ENCODE measurements at places on chromosomes 6 and 20.

DNA sequence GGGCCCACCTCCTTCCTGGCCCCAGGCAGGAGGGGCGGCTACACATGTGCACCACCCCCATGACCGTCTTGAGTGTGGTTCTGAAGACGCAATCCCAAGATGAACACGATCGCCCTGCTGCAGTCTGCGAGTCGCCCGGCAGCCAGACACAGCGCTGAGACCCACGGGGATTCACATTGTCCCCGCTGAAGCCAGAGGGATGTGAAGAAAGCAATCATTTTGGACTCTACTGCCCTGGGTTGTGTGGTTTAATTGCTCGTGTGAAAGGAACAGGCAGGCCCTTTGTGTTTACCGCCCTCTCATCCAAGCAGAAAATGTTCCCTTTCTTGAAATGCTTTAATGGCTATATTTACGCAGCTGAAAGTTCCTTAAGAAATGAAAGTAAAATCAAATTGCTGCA is 279.5 kb downstream of the TAF4 start:
- DNase-seq = no peak

DNA sequence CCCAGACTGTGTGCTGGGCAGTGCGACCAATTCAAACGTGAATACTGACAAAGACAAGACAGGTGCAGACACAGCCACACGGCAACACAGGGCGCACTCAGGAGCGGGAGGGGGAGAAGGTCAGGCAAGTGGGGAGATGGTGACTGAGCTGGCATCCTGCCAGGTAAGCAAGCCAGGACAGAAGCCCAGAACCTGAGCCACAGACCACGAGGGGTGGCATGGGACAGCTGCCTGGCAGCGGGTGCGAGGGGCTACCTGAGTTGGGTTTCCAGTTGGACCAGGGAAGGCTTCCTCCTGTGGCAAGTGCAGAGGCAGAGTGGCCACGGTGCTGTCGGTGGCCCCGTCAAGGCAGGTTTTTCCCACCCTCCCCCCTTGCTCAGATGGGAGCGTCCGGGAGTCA is 215.2 kb upstream of the ARID1B start:
- no peak for DNase-seq

GRCh38 chr6:169709293-169709692 is 7.4 kb downstream of the C6orf120 start:
- DNase-seq = no peak

GRCh38 chr6:6348256-6348655 is 27.8 kb upstream of the F13A1 start:
- DNase-seq = no peak

DNA sequence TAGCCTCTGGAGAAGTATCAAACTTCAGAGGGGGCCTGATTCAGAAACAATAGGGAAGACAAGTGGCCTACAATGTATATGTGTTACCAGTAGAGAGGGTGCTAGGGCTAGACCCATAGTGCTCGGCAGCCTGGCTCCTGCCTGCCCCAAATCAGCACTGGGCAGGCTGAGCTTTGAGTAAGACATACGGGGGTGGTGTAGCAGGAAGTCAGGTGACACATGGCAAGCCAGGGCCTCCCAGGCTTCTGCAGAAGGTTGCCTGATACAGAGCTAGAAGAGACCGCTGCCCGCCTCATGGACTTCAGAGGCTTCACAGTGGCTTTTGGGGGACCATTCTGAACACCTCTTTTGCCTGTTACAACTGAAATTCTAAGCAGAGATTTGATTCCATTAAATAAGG is 43.4 kb downstream of the RALY start:
- DNase-seq = peak; percentile 48

- no peak for DNase-seq
Measured at GRCh38 chr20:47113362-47114109, 218.9 kb downstream of the EYA2 start.

GRCh38 chr6:35188886-35189285 is 24.9 kb upstream of the SCUBE3 start:
- no peak for DNase-seq

- DNase-seq = no peak
Measured at GRCh38 chr6:137707038-137707589, 159.9 kb upstream of the TNFAIP3 start.

DNA sequence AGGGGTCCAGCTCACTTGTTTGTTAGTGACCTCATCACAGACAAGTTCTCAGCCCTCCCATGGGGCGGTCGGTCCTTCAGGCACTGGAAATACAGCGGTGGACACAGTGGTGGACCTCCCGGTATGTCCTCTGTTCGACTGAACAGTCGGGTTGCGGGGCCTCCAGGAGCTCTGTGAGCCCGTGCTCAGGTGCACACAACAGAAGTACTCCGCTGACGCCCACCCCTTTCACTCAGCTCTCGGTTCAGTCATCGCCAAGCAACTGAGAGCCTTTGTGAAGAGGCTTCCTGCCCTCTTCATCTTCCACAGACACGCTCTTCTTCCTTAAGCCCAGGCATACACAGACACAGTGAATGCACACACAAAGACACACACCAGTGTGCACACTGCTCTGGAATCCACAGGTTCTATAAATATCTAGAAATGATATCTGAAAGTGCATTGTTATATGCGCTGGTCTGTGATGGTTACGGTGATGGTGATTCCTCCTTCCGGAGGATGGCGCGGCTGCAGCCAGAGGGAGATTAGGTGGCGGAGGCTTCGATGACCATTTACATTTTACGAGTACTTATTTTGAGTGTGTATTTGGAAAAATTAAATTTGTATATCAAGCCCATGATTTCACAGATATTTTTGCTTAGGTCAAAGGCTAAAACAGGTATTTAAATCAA is 46.8 kb upstream of the BHLHE23 start:
- DNase-seq = no peak

GRCh38 chr6:126529637-126530362 is 189.9 kb downstream of the CENPW start:
- DNase-seq = no peak

DNA sequence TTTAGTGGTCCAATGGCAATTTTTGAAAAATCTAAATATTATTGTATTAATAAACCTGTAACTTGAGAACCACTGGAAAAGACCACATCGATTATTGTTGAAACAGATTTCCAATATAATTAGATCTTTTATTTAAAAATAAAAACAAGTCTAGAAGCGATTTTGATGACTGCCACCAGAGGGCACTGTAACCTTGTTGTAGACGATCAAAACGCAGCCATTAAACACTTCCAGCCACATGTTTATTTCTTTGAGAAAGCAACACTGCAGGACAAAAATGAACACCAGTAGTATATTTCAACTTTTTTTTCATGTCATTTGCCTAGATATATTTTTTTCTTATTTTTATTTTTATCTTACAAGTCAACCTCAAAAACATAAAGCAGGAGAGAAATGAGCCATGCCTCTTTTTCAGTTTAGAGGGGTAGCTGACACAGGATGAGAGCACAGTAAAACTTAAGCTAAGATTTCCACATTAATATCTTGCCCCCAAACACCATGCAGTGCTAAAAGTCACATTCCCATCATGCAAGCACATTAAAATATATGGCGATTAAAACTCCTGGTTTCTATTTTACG is 115.4 kb downstream of the OPRM1 start:
- peak; percentile 52 for DNase-seq

- no peak for DNase-seq
Measured at GRCh38 chr6:144606083-144606482, 320.9 kb downstream of the UTRN start.

DNA sequence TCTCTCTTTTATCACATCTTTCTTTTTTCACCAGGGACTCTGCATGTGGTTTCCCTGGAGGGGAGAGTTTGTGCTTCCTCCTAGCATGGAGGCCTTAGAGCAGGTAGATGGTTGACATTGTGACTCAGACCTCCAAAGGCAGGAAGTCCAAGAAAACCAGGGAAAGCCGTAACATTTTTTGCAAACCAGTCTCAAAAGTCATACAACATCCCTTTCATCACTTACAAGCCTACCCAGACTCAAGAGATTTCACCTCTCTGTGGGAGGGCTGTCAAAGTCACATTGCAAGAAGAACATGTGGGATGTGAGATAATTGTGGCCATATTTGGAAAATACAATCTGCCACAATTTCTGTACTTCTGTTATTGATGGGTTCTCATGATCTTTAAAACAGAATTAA is 46.2 kb downstream of the SNRNP48 start:
- DNase-seq = no peak

GRCh38 chr6:109397020-109397419 is 14.8 kb upstream of the CD164 start:
- DNase-seq = no peak

DNA sequence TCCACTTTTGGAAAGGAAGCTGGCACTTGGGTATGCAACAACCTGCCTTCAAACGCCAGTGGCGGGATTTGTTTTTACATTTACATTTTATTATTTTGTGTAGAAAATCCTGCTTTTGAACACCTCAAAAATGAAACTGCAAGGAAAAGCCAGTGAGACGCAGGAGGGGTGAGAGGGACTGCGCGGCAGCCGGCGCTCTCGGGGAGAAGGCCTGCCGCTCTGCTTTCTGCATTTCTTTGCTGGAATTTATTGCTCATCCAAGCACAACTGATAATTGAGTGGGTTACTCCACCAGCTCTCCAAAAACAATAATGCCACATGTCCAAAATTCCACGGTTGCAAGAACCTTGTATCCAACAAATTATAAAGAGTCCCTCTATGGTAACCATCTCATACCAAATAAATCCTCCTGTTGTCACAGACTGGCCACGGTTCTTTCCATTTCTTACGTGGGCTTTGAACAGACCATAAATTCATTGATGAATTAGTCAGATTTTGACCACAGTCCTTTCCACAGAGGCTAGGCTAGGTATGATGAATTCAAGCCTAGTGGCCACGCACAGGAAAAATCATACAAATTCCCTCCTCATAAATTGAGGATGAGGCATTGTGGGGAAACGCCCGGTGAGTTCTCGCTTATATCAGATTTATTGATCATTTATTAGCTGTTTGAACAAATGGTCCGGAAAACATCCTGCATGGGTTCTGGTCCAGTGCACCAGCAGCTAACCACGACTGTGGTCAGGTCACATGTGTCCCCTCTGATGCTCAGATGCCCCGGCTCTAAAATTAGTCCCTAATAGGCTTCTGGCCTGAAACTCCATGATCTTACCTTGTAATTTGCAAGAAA is 31.6 kb upstream of the FOXC1 start:
- no peak for DNase-seq

DNA sequence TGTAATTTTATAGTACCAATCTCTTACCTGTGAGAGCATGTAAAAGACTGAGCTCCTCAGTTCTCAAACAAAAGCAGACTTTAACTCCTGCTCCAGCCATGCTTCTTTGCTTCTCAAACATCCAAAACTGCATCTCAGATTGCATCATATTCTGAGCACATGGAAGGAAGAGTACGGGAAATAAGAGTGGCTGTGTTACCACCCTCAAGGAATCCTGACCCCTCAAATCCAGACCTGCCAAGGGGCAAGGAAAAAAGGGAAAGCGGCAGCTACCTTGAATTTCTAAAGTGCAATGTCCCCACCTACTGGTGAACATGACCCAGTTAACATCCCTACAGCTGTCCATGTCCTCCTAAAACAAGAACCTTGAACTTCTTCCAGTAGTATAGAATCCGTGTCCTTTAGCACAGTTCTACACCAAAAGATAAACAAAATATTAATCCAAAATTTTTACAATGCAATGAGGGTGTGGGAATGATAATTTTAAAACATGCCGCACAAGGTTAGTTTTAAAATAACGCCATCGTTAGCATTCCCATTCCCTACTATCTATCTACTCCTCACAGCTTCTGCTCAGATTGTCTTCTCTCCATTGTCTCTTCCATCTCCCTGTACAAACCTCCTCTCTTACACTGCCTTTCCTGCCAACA is 34.1 kb upstream of the HLA-DQB1 start:
- DNase-seq = peak; percentile 13

DNA sequence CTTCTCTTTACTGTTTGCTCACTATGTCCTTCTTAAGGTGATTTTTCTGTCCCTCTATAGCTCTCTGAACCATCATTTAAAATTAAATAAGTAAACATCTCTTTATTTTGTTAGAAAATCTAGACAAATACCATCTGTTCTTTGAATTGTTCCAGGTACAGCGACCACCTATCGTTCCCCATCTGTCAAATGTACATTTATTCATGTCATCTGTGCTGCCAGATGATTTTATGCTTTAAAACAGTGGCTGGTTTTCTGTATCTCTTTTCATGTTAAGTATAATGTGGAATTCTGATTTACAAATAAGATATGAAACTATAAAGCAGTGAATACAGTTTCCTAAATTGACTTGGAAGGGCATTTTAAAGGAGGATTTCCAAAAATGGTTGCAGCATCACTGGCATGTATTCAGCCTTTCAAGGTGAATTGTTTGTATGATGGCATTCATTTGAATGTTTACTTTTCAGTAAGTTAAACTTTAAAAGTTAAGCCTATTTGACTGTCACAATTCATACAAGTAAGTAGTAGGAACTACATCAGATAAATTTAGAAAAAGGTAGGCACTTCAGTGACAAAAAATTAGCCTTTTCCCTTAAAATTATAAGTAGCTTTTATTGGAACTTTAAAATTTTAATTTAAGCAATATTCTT is 92.6 kb upstream of the CLVS2 start:
- DNase-seq = no peak

DNA sequence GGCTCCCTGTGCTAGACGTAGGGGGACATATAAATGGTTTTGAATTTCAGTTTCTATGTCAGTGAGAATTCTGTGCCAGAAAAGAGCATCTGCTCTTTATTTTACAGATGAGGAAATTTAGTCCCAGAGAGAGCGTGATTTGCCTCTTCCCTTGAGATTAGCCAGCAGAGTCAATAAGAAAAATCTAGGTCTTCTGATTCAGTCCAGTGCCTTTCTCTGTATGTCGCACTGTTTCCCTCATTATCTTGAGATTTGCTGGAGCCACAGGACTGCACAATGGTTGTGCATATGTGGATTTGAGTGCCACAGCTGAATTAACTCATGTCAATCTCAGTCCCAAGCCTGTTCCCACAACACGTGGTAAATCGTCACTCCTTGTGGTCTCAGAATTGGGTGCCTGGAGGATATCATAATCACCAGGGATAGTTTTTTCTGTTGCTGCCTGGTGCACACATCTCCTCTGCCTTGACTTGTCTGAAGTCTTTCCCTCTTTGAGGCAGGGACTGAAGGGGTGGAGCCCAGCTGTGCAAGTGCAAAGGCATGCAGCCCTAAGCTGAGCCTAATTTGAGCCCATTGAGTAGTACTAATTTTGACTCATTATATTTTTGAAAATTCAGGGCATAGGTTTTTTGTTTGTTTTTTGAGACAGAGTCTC is 276.7 kb downstream of the SOX4 start:
- no peak for DNase-seq

Measured in stimulated activated CD4-positive, alpha-beta T cell treated with anti-CD3 and anti-CD28 coated beads, Interleukin-12 subunit alpha, Interleukin-12 subunit beta, amount 100 ng/mL, for 4 hours (primary cell).